ENCODE measurements at places on chromosomes 5 and 9.
A peak's percentile ranks its signal among the peaks of the same experiment; 100 is the strongest.

GRCh38 chr5:112116371-112116770 lies 302.7 kb downstream of the EPB41L4A start:
- DNase-seq: no peak

DNA sequence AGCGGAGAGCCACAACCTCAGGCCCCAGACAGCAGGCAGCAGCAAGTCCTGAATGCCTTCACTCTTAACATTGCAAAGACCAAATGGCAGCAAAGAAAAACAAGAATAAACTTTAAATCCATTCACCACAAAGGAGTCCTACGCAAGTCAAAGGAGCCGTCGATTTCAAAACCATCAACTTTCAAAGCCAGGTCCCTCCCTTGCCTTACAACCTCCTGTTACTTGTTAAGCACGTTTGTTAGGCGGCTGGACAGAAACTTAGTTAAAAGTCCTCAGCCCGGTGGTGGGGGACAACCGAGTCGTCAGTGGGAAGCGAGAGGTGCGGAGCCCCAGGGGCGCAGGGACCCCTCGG lies 938 bp downstream of the LPAR1 start:
- no peak for DNase-seq

DNA sequence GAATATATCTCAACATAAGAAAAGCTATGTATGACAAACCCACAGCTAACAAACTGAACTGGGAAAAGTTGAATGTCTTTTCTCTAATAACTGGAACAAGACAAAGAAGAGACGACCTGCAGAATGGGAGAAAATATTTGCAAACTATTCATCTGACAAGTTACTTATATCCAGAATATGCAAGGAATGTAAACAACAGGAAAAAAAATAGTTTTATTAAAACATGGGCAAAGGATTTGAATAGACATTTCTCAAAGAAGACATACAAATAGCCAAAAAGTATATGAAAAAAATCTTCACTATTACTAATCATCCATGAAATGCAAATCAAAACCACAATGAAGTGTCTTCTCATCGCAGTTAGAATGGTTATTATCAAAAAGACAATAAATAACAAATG lies 181.7 kb upstream of the TLX3 start:
- no peak for DNase-seq

- no peak for DNase-seq
Observed at GRCh38 chr5:32496104-32496503, 51.6 kb upstream of the ZFR start.

DNA sequence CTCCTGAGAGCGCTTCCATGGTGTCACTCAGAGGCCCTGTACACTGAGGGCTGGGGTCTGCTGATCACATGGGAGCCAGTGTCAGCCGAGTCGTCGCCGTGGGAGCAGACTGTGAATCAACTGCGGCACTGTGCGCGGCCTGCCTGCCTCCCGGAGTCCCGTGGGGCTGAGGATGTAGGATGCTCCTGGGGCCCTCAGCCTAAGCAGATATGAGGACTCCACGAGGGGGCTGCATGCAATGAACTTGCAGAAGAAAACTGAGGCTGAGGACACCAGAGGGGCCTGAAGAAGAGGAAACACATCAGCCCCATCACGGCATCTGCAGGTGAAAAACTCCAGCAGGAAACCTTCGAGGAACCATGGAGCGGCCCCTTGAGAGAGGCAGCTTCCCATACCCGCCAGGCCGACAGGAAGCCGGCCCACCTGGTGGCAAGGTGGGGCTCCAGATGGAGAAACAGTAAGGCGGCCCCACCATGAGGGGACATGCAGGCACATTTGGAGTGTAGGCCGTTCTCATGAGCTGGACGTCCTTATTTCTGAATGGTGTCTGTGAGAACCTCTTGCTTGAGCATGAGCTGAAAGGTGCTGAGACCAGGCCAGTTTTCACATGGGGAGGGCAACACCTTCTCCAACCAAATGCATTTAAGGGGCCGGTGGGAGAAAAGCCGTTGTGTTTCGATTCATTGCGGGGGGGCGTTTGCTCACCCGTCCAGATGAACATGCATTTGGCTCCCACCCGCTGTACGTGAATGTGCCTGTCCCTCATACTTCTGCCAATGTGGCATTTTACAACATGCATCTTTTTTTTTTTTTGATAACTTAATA lies 35.2 kb upstream of the ADAMTS2 start:
- no peak for DNase-seq

- DNase-seq: no peak
Observed at GRCh38 chr5:96516631-96517071, 83.6 kb upstream of the PCSK1 start.

DNA sequence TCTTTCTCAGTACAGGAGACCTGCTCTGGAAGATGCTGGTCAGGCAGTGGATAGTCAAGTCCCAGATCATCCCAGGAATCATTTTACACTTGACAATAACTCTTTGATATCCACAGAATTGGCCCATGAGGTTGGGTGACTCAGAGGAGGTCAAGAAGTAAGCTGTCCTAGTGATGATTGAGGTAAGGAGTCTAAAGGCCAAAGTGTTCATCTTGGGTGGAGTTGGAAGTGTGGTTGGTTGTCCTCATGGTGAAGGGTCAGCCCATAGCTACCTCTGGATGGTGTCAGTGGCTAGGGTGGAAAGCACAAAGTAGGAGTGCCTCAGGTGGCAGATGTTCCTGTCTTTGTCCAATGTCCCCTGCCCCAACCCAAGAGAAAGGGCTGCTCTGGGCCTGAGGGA lies 24.1 kb upstream of the RCL1 start:
- no peak for DNase-seq

DNA sequence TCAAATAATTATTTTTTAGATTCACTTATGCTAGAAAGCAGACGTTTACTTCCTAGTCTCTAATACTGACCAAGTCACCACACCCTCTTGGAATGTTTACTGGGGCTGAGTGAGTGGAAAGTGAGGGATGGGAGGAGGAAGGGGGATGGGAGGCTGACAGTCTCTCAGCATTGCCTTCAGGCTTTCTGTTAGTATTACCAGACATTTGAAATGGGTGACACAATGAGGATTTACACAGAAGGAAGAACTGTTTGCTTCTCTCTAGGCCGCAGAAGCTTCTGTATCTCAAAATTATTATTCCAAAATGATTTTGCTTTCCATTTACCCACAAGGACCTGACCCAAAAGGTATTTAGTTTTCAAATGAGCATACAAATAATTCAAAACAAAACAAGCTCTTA lies 232.8 kb upstream of the ZNF608 start:
- no peak for DNase-seq

DNA sequence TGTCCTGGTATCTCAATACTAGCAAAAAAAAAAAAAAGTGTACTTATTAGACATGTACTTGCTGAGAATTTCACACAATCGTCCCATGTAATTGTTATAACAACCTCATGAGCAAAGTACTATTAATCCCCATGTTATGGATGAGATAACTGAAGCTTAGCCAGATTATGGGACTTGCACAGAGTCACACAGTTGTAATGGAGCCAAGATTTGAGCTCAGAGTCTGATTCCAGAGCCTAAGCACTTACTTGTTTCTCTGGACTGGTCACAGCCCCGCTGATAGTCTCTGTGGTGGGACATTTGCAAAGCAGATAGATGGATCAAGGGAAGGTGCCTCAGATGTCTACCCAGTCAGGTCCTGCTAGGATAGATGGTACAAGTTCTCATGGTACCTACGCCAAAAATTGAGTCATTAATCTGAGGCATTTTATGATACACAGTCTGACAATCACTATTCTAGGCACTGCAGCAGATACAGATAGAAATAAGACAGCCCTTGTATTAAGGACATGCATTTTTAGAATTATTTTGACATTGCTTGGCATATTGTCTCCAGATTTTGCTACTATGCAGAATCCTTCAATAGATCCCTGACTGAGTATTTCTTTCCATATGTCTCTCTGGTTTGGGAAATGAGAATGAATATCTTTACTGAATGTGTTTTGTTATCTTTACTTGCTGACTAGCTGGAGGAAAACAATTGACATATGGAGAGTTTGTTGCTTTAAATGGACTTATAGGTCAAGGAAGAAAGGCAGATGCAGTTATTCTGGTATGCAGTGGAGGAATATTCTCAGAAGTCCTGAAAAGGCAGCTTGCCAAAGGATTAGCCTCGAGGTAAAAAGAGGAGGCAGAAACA lies 149.5 kb downstream of the ADAMTSL1 start:
- DNase-seq: no peak

GRCh38 chr5:32231929-32232328 lies 57.8 kb upstream of the GOLPH3 start:
- DNase-seq: no peak

GRCh38 chr9:20662156-20662555 lies 21.9 kb upstream of the FOCAD start:
- DNase-seq: no peak

- no peak for DNase-seq
Observed at GRCh38 chr9:36322462-36322861, 64.2 kb upstream of the GNE start.

DNA sequence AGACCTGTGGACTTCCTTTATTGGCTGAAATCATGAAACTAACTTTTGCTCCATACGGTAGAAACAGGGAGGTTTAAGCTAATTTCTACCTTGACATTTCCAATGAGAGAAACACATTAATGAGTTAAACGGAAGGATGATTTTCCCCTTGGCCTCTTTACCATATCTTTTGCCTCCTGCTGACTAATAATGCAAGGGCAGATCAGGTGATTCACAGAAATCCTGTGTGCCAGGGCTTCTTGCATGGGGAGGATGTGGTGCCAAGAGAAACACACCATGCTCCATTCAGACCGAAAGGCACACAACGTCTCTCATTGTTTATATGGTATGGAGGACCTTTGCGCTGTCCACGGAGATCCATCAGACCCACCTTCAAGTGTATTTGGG lies 17.4 kb upstream of the PRLR start:
- no peak for DNase-seq

DNA sequence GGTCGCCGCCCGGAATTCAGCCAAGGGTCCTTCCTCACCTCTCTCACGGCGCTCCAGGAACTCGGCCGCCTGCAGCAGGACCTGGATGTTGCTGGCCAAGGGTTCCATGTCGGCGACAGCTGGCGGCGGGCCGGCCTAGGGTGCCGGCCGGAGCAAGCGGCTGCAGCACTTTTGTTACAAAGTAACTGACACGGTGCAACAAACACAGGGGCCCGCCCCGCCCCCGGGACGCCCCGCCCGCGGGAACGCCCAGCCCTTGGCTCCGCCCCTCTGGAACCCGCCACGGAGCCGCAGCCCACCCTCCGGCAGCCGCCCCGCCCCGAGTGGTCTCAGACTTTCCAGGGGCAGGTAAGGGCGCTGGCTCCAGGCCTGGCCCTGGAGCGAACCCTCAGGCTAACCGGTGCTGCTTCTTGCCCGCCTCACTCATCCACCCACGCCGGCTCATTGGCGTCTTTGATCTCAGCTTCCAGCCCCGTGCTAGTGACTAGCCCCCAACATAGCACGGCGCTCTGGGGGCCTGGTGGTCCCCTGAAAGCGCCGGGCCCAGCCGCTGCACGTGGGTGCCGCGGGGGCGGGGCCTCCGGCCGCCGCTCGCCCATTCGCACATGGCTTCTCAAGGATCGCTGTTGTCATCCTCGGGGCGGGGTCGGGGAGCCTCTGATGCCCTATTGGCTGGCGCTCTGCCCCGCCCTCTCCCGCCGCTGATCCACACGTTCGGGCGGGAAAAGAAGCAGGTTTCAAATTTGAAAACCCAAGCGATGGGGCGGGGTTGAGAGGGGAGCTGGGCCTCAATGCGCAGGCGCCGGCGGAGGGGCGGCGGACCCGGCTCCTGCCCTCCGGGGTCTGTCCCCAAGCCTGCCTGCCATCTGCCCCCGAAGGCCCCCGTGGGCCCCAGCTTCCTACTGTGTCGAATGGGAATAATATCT lies at the start of gene MXD3:
TSS of gene MXD3 (minus strand) at position 176 of the 926 bp plus-strand sequence. CDS start at position 108, 68 bp downstream.
- peak; percentile 88 for DNase-seq

GRCh38 chr9:118269623-118270022 lies 565.4 kb downstream of the TLR4 start:
- DNase-seq: no peak

- DNase-seq: no peak
Observed at GRCh38 chr5:27129926-27130325, 91.5 kb upstream of the CDH9 start.

GRCh38 chr9:109600142-109600541 lies 102.0 kb upstream of the PTPN3 start:
- DNase-seq: no peak

DNA sequence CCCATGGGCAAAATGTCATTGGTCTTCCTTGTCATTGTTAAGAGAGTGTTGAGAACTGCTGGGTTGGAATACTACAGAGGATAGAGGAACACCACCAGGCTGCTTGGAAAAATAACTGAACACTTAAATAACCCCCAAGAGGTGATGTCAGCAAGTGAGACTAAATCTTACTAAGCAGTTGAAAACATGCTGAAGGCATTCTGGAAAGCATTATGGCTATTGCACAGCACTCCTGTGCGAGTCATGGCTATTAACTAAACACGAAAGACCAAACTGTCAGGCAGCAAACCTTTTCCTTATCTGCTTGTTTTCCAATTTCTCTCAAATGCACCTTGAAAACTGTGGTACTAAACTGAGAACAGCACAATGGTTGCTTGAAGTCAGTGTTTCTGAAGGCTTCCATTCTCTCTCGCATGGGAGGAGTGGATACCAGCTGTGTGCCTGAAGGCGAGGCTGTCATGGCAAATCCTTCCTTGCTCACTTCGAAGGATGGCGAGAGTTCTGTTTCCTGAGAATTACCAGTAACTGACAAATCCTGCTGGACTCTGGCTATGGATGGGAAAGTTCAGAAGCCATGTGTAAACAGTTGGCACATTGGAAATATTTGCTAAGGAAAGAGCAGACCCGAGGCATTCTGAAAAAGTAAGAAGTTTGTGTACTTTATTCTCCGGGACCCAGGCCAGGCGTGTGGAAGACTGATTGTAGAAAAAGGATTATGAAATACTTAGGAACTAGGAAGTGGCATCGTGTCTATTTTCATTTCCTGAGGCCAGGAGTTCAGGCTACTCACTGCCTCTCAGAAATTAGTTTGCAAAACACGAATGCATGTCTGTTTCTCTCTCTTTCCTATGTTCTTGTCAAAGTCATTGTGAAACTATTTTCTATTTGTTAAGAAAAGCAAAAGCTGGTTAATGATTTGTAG lies 182.1 kb downstream of the DMRT2 start:
- no peak for DNase-seq

DNA sequence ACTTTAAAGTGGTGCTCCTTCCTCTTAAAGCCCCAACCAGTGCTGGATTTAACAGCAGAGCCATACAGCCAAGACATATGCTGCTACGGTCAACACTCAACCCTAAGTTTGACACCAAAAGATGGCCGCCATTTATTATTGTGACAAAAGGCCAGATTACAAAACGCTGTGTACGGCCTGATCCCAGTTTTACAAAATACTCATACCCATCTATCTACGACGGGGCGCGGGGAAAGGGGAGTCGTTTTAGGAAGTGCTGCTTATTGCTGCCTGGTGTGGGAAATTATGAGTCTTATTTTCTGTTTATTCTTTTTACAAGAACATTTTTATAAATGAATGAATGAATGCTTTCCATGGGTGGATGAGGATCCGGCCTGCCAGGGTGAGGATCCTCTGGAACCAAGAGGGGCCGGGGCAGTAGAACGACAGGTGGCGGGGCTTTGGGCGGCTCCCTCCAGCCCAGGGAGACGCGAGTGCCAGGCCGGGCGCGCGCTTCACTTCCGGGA lies 457 bp upstream of the IDNK start:
- no peak for DNase-seq

GRCh38 chr9:136984464-136985026 lies 1.8 kb downstream of the LCNL1 start:
- DNase-seq: no peak

- no peak for DNase-seq
Observed at GRCh38 chr5:2897276-2897961, 145.9 kb upstream of the IRX2 start.

- DNase-seq: peak; percentile 32
Observed at GRCh38 chr5:115544043-115544435, 536 bp downstream of the FEM1C start.

GRCh38 chr5:42879291-42879690 lies 67.6 kb upstream of the SELENOP start:
- no peak for DNase-seq

GRCh38 chr5:68749631-68750030 lies 344.2 kb upstream of the SLC30A5 start:
- no peak for DNase-seq

All from effector CD8-positive, alpha-beta T cell (primary cell).